HCT116 (cell line): ENCODE measurements at places on chromosomes 2 and 18. TPM values are rescaled to one million over a fixed set of nuclear protein-coding genes. Genes with fewer than 3 reads are reported as not detected.

Gene SERPINB13
- total RNA-seq = 0.07 TPM

Gene TMEM198
- total RNA-seq = 2.1 TPM

Gene SMAD7
- 7.2 TPM for total RNA-seq

Gene TMEM247
- total RNA-seq = not detected

Gene PARD3B
- total RNA-seq = 2.0 TPM

Gene MAPRE2
- 17.2 TPM for total RNA-seq

Gene DCTN1
- total RNA-seq = 129 TPM

Gene CFC1
- total RNA-seq = not detected

Gene DCC
- total RNA-seq = not detected

Gene OTOS
- not detected for total RNA-seq

Gene BOLL
- not detected for total RNA-seq

Gene TLX2
- total RNA-seq = not detected
